Left ventricle myocardium inferior (tissue), 1 donor: ENCODE measurements at places on chromosomes 13 and 19. TPM values are rescaled to one million over a fixed set of nuclear protein-coding genes. Genes with fewer than 3 reads are reported as not detected.

- no peak for DNase-seq
Measured at GRCh38 chr19:21612403-21612872, 107.0 kb downstream of the ZNF429 start.

NLRP9 gene
- total RNA-seq = not detected

- no peak for DNase-seq
Measured at GRCh38 chr13:54627646-54628372, 1599.2 kb downstream of the OLFM4 start.

DNA sequence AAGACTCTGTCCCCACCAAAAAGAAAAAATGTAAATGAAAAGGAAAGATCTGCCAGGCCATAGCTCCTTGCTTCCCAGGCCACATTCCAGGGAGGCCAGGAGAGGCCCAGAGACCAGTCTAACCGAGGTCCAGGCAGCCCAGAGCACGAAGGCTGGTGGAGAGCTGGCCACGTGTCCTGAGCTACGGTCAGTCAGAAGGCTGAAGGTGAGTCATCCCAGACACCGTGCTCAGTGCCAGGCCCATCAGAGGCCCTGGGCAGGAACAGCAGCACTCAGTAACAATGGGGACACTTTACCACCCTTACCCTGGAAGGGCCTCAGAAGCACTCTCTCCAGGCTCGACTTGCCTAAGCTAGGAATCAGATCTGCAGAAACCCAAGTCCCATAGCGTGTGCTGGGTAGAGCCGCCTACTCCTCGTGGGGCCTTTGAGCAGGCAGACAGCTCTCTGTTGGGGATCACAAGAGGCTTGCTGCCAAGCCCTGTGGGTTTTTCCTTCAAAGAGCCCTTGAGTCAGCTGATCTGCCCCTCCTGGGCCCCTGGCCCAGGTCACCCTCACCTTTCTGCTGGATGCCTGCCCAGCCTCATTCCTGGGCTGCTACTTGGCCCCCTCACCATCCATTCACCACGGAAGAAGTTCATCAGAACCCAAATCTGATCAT is 11.6 kb upstream of the DNMT1 start:
- no peak for DNase-seq

DNA sequence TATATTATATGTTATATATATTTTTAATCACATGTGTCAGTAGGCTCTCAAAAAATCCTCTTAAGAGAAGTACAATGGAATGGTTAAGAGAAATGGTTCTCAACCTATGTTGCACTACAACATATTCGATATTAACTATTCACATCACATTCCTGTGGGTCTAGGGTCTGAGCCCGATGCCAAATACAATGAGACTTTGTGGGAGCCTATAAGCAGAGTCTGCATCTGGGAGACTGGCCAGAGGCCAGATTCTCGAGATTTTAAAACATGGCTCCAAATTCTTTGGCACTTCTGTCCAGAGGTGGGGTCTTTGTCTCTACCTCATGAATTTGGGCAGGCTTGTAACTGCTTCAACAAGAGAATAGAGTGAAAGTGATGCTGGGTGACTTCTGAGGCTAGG is 79.4 kb upstream of the NBEA start:
- no peak for DNase-seq
